ENCODE measurements at places on chromosomes 11 and 22.

GRCh38 chr11:126163779-126164178 lies 47.7 kb downstream of the RPUSD4 start:
- DNase-seq: no peak

- peak; percentile 95 for DNase-seq
Observed at GRCh38 chr22:36383110-36383581, 4.6 kb downstream of the MYH9 start.

- DNase-seq: no peak
Observed at GRCh38 chr22:49147171-49147570, 680.5 kb downstream of the BRD1 start.

GRCh38 chr11:128361451-128362020 lies 225.8 kb downstream of the ETS1 start:
- DNase-seq: no peak

DNA sequence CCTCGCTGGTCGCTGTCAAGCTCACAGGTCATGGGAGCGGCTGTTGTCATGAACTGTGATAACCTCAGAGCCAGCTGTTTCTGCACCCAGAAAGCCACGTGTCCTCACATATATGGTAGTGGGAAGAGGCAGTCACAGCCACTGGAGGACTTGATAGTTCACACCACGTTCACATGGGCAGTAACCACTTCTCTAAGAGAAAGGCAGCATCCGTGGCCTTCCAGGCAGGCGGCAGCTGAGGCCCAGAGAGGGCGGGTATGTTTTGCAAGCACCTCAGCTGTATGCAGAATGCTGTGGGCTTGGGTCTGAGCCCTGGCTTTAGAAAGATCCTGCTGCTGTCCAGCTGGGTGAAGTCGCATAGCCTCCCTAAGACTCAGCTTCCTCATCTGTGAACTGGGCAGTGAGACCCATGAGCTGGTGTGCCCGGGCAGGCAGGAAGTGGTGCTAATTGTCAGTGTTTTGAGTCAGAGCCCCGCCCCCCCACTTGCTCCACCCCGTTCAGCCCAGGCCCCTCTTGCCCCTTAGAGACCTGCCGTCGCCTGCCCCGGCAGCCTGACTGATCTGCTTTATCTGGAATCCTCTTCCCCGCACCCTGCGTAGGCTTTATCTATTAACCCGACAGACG lies 13.3 kb downstream of the TTC38 start:
- peak; percentile 31 for DNase-seq

DNA sequence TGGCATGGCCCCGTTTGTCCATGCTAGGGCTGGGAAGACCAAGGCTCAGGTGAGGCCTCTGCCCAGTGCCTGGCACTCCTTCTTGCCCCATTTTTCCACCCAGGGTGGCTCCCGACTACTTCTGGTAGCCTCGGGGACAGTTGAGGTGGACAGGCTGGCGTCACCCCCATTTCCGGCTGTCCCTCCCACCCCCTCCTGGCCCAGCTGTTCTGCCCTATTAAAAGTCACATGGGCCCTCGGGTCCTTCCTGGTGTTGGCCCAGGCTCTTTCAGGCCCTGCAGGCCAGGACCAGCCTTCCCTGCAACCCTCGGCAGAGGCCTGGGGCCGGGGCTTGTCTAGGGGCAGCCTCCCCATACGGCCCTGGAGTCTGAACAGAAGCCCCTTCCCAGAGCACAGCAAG lies 9.5 kb downstream of the CD81 start:
- DNase-seq: no peak
